ENCODE measurements at places on chromosomes 3 and 15.

- DNase-seq, result no peak
Measured at GRCh38 chr3:168077091-168077490, 18.6 kb downstream of the GOLIM4 start.

GRCh38 chr3:59288951-59289350 lies 239.1 kb upstream of the CFAP20DC start:
- DNase-seq, result no peak

DNA sequence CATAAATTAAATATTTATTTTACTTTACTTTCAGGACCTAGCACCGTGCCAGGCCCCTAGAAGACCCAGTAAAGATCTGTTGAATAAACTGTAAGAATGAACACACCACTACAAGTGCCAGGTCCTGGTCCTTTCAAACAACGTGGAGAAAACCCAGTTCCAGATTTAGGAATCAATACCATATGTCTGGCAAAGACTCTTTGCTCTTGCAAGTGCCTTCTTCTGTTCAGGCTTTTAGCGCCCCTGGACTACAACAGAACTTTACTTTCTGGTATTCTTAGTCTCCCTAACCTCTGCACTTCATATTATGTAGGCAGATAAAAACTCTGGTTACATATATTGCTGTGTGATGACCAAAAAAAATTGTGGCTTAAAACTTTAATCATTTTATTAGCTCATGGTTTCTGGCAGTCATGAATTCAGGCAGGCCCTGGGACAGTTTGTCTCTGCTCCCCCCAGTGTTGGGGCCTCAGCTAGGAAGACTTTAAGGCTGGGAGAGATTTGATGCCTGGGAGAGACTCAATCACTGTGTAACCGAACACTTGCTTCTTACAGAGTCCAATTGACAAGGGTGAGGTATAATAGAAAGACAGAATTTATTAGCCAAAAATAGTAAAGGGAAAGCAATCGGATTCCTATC lies 2.9 kb upstream of the PSMA4 start:
- DNase-seq, result no peak

GRCh38 chr3:33942483-33943150 lies 144.2 kb downstream of the PDCD6IP start:
- DNase-seq, result no peak

DNA sequence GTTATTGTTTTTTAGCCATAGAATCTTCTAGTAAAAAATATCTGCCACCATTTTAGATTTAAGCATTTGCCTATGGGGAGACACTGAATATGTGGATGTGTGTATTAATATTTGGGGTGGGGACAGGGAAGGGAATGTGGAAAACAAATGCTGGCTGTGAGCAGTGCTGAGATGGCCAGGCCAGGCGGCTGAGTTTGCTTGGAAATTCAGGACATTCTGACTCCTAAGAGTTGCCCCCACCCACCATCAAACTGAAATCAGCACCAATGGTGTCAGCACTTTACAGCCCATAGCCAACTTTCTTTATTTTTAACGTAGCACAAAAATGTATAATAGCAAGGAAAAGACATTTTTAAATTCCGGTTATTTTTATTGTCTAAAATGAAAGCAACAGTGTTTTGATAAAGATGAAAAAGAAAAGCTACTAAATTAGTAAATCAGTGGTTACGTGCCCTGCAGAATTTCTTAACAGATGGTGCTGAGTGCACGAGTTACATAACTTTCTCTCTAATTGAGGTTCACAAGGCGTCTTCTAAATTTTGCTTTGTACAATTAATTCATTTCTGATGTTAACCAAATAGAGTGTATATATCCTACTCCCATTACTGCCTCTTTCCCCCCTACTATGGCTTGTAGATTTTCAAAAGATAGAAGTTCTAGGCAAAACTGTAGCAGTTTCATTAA lies 34.0 kb downstream of the B3GALNT1 start:
- no peak for DNase-seq

- DNase-seq, result no peak
Measured at GRCh38 chr3:197356275-197356674, 57.9 kb upstream of the DLG1 start.

DNA sequence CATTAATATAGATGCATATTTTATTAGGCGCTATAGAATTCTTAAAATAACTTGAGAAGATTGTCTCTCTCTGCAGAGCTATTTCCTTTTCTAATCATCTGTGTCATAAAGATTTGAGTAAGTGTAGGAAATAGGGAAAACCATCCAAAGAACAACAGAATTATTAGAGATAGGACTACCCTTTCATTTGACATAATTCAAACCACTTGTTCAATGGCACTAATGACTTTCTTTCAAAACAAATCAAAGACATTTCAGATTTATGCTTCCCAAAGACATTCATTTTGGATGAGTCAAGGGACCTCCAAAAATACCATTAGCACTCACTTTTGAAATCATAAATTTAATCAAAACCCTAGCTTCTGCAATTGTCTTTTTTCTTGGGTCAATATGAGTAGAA lies 29.5 kb downstream of the PRICKLE2 start:
- DNase-seq, result no peak

DNA sequence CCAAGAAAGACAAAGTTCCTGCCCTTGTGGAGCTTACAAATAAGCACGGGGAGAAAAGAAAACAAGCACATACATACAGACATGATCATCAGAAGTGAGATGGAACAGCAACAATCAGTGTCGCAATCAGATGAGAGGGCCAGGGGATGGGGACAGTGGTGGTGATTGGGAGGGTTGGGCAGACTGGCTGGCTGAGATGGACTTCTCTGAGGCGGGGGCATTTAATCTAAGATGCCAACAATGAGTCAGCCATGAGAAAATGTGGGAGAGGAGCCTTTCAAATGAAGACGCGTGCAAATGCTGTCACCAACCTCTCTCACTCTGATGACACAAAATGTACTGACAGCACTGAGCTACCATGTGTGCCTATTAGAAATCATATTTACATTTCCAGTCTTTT lies 81.4 kb downstream of the NCEH1 start:
- DNase-seq, result no peak

DNA sequence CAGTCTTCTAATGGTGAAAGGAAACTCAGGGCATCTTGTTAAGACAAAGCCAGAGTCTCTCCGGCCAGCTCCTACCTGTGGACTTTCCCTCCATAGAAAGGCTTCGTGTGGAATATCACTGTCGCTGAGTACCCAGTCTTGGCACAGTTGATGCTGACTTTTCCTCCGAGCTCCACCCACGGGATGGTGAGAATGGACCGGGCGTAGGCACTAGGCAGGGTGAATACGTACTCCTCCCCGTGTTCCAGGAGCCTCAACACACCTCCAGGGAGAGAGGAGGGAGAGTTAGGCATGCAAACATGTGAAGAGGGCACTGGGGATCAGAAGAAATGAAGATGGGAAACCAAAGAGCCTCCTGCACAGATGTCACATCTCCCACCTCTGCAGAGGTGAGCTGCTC lies 138.0 kb downstream of the STT3B start:
- no peak for DNase-seq

- DNase-seq, result no peak
Measured at GRCh38 chr3:133459400-133459799, 59.5 kb downstream of the BFSP2 start.

DNA sequence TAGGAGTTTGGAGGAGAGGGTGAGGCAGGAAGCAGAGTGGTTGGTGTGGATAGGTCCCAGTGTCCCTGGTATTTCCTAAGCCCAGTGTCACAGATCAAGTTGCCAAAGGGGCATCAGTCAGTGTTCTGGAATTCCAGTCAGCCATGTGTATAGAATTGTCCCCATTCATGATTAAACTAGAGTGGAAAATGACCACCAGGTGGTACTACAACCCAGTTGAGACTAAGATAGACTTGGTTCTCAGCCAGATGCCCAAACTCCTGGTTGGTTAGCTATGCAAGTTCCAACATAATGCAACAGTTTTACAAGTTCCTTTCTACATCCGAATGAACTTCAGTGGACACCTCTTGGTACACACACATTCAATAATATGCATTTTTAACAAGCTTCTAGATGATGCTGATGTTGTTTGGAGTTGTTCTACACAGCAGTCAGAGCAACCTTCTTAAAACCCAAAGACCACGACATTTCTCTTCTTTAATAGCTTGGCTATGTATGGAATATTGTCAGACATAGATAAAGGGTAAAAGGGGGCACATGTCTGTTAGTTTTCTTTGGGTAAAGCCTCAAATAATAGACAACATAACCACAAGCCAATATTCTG lies 8.4 kb upstream of the ATR start:
- no peak for DNase-seq

DNA sequence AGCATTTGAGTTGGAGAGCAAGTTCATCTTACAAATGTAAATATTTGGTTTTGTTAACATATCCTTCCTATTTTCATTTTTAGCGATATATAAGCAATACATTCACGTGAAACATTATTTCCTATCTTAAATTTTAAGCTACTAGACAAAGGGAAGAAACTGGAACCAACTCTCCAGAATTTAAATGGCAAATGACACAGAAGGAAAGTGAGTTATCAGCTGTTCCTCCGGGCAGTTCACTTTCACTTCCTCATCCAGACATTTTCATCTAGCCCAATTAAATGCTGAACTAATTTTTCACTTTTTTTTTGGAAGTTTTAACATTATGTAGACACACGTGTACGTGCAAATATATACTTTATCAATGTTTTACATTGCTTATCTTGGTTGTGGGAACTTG lies 58.7 kb downstream of the MORC1 start:
- no peak for DNase-seq

DNA sequence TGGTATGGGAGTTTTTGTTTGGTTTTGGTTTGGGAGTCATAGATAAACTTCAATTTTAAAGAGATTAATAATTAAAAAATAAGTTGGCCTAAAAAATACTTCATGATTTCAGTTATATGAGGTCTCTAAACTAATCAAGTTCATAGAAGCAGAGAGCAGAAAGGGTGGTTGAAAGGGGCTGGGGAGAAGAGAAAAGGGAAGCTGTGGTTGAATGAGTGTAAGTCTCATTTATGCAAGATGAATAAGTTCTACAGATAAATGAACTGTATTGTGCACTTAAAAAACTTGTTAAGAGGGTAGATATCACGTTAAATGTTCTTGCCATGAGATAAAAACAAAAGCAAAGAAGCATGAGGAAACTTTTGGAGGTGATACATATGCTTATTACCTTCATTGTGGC lies 188.7 kb downstream of the NSUN3 start:
- DNase-seq, result no peak

- DNase-seq, result no peak
Measured at GRCh38 chr3:123155471-123156011, 46.2 kb upstream of the SEC22A start.

- DNase-seq, result no peak
Measured at GRCh38 chr3:71653414-71653807, 69.9 kb upstream of the FOXP1 start.

DNA sequence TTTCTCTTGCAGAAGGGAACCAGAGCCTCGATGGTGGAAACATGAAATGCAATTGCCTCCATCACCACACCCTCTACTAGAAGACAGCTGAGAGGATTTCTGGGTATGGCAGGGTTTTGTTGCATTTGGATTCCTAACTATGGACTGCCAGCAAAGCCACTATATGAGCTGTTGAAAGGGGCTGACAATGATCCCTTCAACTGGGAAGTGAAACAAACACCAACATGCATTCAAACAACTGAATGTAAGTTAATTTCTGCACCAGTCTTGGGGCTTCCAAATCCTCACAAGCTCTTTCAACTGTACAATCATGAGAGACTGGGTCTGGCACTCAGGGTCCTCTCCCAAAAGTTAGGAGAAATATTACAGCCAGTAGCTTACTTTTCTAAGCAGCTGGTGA lies 116.7 kb upstream of the PLCL2 start:
- no peak for DNase-seq

GRCh38 chr3:136250903-136251460 lies 842 bp downstream of the PCCB start:
- DNase-seq, result no peak

- no peak for DNase-seq
Measured at GRCh38 chr3:149487598-149488197, 13.2 kb downstream of the TM4SF4 start.

DNA sequence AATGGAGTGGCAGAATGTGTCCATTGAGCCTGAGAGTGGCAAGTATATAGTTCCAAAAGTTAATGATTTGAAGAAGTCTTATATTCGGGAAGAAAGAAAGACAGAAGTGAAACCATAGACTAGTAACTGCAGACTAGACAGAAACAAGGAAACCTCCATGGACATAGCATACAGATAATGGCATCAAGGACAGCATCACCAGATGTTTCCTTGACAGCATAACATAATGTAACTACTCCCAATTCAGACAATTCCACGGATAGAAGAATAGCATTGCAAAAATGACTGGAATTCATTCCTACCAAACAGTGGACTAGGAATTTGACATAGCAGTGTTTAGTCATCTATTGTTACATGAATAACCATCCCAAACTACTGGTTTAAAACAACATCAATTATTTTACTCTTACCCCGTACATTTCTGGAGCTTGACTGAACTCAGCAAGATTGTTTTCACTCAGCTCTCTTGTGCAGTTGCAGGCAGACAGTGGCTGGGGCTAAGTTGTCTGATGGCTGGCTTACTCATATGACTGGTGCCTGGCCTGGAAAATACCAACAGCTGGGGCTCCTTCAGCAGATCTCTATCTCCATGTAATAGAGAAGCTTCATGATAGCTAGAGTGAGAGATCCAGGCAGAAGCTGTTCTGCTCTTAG lies 109.7 kb upstream of the GADL1 start:
- no peak for DNase-seq
